CD4-positive, alpha-beta T cell treated with Interleukin-2 at 100 ng/mL for 4 hours (primary cell): ENCODE measurements at places on chromosomes 6 and 20.
A peak's percentile ranks its signal among the peaks of the same experiment; 100 is the strongest.

DNA sequence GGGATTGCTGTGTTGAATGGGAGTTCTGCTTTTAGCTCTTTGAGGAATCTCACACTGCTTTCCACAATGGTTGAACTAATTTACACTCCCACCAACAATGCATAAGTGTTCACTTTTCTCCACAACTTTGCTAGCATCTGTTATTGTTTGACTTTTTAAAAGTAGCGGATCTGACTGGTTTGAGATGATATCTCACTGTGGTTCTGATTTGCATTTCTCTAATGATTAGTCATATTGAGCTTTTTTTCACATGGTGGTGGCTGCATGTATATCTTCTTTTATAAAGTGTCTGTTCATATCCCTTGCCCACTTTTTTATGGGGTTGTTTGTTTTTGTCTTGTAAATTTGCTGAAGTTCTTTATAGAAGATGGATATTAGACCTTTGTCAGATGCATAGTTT, 588.3 kb upstream of the ADGRB3 start:
- DNase-seq = no peak

DNA sequence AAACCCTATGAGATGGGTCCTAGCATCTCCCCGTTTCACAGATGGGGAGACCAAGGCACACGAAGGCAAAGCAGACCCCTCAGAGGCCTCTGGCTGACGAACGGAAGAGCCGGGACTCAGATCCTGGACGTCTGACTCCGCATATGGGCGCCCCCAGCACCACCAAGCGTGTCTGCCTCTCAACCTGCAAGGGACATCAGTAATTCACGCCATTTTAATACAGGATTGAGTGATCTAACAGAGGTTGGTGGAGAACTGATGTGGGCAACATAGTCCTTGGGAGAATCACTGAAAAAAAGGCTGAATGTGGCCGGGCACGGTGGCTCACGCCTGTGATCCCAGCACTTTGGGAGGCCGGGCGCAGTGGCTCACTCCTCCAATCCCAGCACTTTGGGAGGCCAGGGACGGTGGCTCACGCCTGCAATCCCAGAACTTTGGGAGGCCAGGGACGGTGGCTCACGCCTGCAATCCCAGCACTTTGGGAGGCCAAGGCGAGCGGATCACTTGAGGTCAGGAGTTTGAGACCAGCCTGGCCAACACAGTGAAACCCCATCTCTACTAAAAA, 206.6 kb downstream of the DLL1 start:
- DNase-seq = no peak

GRCh38 chr6:38638941-38639497, 710 bp downstream of the BTBD9 start:
- DNase-seq = peak; percentile 63

DNA sequence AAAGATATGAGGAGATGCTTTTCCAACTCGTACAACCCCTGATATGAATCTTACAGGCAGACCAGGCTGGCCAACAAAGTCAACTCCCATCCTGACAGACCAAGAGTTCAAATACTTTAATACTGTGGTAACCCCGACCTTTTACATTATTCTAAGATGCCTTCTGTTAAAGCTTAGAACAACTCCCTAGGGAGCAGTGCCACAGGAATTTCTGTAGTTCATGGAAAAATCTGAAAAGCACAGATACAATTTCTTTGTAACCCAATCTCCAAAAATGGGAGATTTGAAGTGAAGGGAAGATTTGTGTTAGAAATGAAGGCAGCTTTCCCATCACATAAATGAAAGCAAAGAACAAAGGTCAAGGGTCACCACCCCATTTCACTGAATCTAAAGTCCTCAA, 151.3 kb upstream of the BEND6 start:
- DNase-seq = no peak

- peak; percentile 69 for DNase-seq
Observed at GRCh38 chr6:134097114-134097707, 44.8 kb upstream of the SLC2A12 start.

GRCh38 chr6:76885861-76886301, 577.4 kb downstream of the HTR1B start:
- DNase-seq = no peak

- no peak for DNase-seq
Observed at GRCh38 chr6:21847711-21848480, 254.3 kb downstream of the SOX4 start.

DNA sequence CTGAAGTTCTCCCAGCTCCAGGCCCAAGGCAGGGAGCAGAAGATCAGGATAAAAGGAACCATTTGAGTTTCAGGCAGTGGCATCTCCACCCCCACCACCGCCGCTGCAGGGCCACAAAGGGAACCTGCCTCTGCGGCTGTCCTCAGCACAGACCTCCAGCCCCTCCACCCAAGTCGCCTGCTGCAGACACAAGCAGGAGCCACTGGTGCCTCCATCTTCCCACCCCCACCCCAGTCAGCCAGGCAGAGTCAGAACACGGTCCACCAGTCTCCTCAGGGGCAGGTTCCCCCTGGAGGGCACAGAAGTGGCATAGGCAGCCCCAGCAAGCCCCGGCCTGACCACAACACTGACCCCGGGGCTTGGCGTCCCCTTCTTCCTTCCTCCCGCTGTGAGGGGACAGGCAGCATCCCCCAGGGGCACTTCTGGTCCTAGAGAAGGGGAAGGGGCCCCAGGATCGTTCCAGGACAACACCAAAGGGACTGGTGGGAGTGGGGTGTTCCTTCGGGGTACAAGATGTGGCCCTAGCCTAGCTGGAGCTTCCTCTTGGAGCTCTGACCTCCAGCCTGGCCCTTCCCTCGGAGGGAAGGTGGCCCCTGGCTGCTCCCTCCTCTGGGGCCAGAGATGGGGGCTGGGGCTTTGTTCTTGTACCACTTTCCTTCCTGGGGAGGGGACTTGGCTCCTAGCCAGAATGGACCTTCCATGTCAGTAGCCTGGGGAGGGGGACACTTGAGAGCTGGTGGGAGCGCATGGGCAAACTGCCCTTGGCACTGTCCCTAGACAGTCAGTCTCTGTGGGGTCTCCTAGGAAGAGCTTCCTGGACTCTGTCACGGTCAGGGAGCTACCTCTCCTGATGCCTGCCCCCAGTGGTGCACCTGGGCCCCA, 36.0 kb downstream of the YTHDF1 start:
- no peak for DNase-seq

GRCh38 chr6:107304421-107305025, 154.8 kb downstream of the PDSS2 start:
- DNase-seq = no peak

DNA sequence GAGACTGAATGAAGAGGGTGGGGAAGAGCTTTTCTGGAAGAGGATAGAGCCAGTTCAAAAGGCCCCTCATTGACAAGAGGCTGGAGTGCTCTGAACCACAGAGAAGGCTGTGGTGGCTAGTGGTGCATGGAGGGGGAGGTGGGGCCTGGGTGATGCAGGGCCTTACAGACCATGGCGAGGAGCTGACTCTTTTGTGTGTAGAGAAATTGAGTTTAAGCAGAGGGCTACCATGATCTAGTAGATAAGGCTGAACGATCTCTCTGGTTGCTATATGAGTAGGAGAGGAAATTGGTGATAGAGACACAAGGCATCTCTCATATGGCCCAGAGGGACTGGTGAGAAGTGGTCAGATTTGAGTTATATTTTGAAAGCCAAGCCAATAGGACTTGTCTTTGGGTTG, 137.6 kb downstream of the UST start:
- no peak for DNase-seq

- DNase-seq = no peak
Observed at GRCh38 chr6:108437821-108438220, 122.9 kb upstream of the FOXO3 start.

- no peak for DNase-seq
Observed at GRCh38 chr6:88992741-88993552, 29.5 kb upstream of the RNGTT start.

DNA sequence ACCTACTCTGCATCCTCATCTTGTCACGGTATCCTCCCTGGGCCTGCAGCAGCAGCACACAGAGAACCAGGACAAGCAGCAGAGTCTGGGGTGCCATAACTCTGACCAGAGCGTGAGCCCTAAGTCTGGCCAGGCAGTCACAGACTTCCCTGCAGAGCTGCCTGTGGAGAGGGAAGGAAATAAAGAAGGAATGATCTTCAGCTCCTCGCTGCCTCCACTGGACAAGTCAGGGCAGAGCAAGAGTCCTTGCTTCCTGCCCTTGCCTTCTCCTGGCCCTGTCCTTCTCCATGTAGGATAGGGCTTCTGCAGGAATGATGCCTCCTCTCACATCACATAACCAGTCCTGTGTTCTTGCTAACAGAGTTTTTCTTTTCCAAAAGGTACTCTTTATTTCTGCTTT, 15.9 kb upstream of the WFDC11 start:
- no peak for DNase-seq

- no peak for DNase-seq
Observed at GRCh38 chr20:60491051-60491581, 532.9 kb downstream of the CDH26 start.

- no peak for DNase-seq
Observed at GRCh38 chr6:155106456-155107115, 111.5 kb downstream of the TIAM2 start.

DNA sequence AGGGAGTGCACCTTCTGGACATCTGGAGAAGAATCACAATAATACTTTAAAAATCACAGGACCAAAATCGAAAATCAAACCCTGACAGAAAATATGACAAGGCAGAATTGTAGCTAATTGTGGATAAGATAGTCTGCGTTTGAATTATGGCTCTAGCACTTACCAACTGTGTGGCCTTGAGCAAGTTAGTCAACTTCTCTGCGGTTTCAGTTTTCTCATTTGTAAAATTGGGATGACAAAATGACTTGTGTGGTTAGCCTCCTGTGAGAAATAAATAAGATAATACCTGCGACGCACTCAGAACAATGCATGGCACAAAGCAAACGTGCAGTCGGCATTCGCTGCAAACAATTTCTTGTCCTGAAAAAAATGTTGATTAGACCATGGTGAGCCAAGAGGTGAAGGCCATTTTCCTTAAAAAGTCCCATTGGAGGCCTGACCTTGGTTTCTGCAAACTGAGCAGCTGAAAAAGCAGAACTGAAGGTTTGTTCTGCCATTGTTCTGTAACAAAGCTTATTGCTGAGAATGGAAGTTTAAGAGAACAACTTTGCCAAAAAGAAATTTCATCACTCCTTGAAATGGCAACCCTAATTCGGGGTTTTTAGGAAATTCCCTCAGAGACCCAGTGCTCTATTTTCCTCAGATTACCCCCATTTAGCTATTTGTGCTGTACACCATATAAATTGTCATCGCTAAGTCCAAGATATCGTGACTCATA, 266.3 kb downstream of the ERMARD start:
- DNase-seq = no peak

DNA sequence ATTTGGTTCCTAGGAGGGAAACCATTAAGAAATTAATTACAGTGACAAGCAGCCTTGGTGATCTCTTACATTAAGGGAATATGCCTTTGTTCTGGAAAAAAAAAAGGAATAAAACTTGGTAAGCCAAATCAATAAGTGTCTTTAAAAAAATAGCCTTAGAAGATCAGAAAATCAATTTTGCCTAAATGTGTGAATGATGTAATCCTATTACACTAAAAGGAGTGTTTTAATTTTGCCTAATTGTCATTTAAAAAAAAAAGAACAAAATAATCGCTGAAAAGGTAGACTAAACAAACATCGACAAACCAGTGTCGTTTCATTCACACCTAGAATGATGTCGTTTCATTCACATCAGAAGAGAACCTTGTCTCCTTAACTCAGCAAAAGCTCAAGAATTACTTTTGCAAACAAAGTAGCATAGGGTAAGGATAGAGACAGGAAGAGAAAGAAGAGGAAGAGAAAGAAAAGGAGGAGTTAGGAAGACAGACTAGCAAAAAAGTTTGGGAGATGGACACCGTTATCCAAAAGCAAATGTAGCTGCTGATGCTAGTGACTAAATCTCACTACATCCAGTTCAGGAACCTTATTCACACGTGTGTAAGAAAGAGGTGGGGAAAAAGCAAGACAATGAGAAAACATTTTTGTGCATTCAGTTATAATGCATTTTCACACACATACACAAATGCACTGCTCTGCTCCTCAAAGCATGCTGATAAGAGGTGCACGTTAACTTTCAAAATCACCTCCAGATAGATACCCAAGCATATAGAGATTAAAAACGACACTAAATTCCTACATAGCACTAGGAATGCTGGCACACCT, 60.6 kb downstream of the HIVEP2 start:
- no peak for DNase-seq

GRCh38 chr6:6256886-6257285, 63.6 kb downstream of the F13A1 start:
- DNase-seq = no peak

- no peak for DNase-seq
Observed at GRCh38 chr20:43766917-43767316, 40.1 kb upstream of the GTSF1L start.

- no peak for DNase-seq
Observed at GRCh38 chr6:42047790-42048405, 2.4 kb upstream of the TAF8 start.

- DNase-seq = no peak
Observed at GRCh38 chr6:5215159-5215558, 45.6 kb downstream of the LYRM4 start.

GRCh38 chr6:83860359-83860755, 868 bp downstream of the CYB5R4 start:
- no peak for DNase-seq

GRCh38 chr20:2403291-2404052, 22.8 kb downstream of the TGM6 start:
- DNase-seq = no peak

- DNase-seq = no peak
Observed at GRCh38 chr6:22222469-22222868, 74.4 kb downstream of the PRL start.

DNA sequence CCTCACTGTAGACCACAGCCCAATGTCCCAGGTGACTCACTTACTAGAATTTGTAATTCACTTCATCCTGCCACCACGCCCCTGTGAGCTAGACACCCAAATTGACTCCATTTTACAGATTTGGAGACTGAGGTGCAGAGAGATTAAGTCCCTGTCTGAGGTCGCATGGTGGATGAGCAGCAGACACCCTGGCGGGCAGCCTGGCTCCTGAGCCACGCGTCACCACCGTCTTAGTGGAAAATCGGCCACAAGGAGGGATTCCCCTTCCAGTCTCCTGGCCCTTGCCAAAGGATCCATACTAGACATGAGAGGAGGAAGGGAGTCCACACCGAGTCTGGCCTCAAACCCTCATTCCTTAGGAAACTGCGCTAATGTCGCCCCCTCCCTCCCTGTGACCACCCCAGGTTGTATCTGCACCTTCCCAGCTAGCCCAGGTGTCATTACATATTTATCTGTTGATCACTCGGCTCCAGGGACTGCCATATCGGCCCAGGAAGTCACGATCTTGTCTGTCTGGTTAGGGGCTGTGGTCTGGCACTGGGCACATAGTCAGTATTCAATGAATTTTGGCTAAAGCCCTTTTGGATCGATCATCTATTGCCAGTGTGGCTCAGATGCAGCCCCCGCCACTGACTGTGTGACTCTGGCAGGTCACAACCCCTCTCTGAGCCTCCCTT, 25.7 kb upstream of the PTGIS start:
- peak; percentile 39 for DNase-seq

DNA sequence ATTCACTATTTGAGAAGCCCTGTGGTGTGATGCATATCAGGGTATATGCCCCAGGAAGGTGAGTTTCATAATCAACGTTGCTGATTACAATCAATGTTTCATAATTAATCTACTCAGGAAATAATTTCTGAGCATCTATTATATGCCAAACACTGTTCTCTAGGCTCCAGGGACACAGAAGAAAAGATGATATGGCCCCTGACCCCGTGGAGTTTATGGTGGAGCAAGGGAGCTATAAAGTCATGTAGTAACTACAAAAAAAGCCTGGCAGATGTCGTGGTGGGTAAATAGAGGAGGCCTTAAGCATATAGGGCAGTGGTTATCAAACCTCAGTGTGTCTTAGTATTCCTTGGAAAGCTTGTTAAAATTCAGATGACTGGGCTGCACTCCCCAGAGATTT, 40.1 kb upstream of the BCAS1 start:
- no peak for DNase-seq
